ENCODE measurements at places on chromosomes 16 and 17.

DNA sequence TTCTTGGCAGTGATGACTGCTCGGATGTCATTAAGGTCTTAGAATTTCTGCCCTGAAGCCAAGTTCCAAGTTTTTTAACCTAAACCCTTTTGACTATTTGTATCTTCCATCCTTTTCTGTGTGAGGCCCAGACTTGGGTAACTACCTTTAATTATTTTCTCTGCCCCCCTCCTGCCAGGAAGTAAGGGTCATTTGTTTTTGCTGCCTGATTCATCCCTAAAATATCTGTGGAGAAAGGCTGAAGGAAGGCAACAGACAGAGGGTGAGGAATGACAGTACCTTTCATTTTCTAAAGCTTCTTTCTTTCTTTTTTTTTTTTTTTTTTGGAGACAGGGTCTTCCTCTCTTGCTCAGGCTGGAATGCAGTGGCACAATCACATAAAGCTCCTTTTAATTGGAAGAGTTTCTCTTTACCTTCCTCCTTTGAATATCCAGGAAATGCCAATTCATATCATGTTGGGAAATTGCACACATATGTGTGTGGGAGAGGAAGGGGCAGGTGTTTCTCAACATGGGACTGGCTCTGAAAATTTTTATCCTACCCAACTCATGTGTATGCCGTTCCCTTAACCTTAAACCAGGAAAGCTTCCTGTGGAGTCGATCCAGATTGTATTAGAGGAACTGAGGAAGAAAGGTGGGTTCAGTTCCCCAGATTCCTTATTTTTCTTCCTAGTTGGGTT lies 957 bp downstream of the VPS25 start:
- no peak for DNase-seq

GRCh38 chr17:50212121-50212843 lies 10.9 kb upstream of the COL1A1 start:
- no peak for DNase-seq

DNA sequence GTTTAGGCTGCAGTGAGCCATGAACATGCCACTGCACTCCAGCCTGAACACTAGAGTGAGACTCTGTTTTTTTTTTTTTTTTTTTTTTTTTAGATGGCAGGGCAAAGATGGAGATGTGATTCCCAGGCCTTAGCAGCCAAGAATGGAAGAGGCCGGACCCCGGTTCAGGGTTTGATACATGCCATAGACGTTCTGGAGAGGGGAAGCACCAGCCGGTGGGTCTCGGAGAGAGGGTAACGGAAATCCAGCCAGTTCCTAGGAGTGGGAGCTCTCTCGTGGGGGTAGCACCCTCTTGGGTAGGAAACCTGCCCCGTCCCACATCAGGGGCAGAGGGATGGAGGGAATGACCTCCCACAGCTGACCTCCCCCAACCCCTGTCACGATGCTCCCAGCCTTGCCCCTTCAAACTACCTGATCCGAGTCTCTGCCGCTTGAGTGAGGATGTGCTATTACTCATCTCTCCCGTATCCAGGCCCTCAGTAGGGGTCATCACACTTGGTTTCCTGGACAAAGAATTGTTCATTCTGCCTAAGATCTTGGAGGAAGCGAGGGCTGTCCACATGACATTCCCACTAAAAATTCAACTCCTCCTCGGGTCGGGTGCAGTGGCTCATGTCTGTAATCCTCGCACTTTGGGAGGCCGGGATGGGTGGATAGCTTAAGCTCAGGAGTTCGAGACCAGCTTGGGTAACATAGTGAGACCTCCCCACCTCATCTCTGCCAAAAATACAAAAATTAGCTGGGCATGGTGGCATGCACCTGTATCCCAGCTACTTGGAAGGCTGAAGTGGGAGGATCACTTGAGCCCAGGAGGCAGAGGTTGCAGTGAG lies 47.3 kb downstream of the MIS12 start:
- DNase-seq = no peak

- no peak for DNase-seq
These were observed 7.7 kb downstream of the SCGB1C2 start for GRCh38 chr17:144936-145670.

- DNase-seq = no peak
These were observed 84.2 kb downstream of the C17orf58 start for GRCh38 chr17:67912088-67912487.

GRCh38 chr16:56915336-56916119 lies 16.4 kb upstream of the HERPUD1 start:
- DNase-seq = no peak

GRCh38 chr17:48144976-48145798 lies 37.6 kb downstream of the SNX11 start:
- DNase-seq = no peak

DNA sequence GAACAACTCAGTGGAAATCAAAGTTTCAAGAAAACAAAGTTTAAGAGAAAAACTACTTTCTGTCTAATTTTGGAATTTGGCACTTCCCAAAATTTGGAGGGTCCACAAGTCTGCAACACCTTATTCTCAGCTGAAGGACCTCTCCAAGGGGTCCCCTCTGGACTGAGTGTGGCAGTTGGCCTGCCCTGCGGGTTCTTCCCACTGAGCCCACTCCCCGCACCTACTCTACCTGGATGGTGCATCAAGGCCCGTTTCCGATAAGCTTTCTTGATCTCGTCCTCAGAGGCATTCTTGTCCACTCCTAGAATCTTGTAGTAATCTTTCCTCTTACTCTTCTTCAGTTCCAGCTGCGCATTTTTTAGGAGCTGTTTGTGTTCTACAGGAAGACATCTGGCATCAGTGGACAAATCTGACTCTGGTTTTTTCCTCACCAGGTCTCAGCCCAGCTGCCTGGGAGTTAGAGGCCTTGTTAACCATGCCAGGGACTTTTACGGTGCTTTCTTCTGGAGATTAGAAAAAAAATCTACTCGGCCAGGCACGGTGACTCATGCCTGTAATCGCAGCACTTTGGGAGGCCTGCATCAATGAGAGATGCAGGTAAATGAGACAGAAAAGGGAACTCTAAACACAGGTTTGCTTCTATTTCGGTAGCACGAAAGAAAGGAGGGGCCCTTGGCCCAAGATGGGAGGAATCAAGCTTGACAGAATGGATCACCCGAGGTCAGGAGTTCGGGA lies 15.6 kb downstream of the CNP start:
- no peak for DNase-seq

DNA sequence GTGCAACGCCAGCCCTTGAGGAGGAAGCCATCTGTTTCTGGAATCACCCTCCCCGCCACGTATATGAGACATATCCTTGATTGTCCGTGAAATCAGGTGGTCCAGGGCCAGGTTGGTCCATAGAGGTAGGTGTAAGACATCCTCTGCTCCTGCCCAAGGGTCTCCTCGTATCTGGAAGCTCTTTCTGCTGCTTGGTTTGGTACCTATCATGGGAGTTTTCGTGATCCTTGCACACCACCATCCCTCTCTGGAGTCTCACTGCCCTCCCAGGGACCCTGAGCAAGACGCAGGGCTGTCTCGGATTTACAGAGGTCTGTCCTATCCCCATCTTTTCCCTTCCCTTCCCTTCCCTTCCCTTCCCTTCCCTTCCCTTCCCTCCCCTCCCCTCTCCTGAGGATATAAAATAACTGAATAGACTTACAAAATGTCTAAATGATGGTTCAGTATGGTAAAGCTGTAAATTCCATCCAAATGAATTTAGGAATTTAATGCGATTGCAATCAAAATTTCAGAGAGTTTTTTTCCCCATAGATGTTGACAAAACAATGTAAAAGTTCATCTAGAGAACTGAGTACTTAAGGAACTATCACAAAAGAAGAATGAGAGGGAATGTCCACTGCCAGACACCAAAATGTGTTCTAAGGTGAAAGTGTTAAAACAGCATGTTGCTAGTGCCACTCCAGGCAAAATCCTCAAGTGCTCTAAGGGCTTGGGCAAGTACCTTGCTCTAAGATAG lies 2.0 kb upstream of the CCDC42 start:
- DNase-seq = no peak

DNA sequence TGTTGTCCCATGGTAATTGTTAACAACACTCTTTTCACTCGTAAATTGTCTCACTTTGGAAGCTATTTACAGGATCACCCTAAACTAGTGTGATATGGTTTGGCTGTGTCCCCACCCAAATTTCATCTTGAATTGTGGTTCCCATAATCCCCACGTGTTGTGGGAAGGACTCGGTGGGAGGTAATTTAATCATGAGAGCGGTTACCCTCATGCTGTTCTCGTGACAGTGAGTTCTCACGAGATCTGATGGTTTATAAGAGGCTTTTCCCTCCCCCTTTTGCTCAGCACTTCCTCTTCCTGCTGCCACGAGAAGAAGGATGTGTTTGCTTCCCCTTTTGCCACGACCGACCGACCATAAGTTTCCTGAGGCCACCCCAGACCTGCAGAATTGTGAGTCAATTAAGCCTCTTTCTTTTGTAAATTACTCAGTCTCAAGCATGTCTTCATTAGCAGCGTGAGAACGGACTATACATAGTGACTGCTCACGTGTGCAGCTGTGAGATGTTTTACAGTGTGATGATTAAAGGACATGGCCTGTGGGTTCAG lies 34.4 kb downstream of the DNAH3 start:
- no peak for DNase-seq

DNA sequence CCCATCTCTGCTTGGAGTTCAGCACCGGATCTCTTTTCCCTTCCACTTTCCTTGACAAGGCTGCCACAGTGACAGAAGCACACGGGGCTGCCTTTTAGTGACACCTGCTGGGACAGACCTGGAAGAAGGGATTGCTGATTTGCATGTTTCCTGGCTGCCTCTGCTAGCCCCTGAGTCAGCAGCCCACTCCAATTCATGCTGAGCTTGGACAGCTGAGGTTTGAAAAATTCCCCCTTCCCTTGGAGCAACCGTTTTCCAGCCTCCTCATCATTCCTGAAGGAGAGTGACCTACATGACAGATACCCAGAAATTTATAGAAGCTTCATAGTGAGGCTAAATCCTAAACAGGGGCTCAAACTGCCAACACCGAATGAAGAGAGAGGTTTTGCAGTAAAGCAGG lies 18.8 kb upstream of the RBL2 start:
- peak; percentile 31 for DNase-seq

- DNase-seq = no peak
These were observed 68.5 kb downstream of the WWP2 start for GRCh38 chr16:69830534-69831211.

DNA sequence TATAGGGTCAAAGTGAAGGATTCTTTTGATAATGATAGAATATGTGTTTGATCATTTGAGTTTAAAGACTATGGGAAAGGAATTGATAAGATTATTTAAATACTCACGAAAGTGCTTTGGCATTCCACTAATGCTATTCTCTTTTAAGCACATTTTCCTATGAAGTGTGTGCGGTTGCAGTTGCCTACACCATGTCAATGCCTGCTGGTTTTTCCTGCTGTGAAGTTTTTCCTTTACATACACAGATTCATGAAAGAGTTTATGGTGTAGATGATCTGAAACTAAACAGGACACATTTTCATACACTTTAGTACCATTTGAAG lies 78.7 kb downstream of the VMP1 start:
- DNase-seq = no peak

- no peak for DNase-seq
These were observed 7.9 kb downstream of the KLHDC4 start for GRCh38 chr16:87757841-87758426.

- DNase-seq = no peak
These were observed 3.7 kb upstream of the HCRT start for GRCh38 chr17:42188749-42189650.

DNA sequence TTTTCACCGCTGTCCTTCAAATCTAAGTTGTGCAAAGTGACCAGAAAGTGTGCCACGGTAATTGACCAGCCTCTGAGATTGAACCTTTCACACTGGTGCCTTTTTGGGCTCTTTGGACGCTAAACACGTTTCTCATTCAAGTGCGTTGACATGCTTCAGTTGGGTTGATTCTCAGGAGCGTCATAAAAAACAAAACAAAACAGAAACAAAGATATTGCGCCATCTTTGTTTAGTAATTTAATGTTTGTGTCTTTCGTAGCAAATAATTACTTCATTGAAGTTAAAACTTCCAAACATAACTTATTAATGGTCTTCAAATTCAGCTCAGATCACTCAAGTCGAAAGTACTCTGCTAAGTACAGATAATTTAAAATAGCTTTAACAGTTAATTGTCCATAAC lies 80.2 kb downstream of the OR1D5 start:
- no peak for DNase-seq

DNA sequence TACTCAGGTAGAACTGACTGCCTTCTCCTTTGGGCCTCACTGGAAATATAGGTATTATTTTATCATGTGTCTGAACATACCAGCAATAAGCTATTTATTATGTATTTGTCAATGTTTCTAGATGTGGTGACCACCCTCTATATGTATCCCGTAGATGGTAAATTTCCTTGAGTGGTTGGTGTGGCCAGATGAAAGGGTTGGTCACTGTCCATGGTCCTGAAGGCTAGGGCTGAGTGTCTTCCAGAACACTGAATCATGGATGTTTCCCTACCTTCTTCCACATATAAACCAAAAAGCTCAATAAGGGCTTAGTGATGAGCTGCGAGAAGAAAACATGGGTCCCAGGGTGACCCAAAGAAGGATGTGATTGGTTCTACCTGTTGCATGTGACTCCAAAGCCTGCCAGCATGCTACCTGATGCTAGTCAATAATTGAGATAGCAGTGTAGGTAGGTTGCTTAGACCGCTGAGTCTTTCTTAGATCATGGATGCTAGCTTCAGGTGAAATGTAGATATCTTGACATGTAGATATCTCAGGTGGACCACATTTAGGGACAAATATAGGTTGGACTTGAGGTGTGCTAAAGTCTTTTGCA lies 150.3 kb downstream of the ASIC2 start:
- no peak for DNase-seq

- peak; percentile 81 for DNase-seq
These were observed 8.8 kb downstream of the ST3GAL2 start for GRCh38 chr16:70429888-70430666.

- DNase-seq = no peak
These were observed 30.2 kb downstream of the BMERB1 start for GRCh38 chr16:15464401-15465186.

- no peak for DNase-seq
These were observed 229.0 kb upstream of the NLRP1 start for GRCh38 chr17:5813357-5813756.

DNA sequence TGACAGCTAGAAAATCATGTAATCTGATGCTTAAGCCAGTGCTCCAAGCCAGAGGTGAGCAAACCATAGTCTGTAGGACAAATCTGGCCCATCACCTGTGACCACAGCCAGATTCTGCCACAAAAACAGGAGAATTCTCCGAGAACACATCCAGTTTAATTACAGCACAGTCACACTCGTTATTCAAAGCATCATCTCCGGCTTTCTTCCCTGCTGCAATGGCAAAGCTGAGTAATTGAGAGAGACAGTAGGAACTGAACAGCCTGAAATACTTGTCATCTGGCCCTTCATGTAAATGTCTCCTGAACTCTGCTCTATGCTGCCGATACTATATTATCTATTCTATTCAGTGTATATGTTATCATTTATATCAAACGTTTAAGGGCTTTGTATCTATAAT lies 121.4 kb upstream of the FOXF1 start:
- no peak for DNase-seq
